ENCODE measurements at places on chromosomes 6 and 20.
A peak's percentile ranks its signal among the peaks of the same experiment; 100 is the strongest.

- no peak for DNase-seq
Observed at GRCh38 chr6:111918825-111919224, 45.6 kb upstream of the FYN start.

DNA sequence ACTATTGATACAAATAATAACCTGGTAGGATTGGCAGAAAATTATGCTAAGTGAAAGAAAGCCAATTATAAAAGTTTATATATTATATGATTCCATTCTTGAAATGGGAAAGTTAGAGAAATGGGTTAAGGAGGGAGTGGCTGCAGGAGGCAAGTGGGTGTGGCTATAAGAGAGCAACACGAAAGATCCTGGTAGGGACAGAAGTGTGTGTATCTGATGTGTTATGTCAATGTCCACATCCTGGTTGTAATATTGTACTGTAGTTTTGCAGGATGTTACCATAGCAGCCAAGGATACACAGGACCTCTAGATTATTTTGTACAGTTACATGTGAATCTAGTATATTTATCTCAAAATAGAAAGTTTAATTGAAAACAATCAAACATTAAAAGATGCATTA is 46.8 kb downstream of the SNX5 start:
- no peak for DNase-seq

DNA sequence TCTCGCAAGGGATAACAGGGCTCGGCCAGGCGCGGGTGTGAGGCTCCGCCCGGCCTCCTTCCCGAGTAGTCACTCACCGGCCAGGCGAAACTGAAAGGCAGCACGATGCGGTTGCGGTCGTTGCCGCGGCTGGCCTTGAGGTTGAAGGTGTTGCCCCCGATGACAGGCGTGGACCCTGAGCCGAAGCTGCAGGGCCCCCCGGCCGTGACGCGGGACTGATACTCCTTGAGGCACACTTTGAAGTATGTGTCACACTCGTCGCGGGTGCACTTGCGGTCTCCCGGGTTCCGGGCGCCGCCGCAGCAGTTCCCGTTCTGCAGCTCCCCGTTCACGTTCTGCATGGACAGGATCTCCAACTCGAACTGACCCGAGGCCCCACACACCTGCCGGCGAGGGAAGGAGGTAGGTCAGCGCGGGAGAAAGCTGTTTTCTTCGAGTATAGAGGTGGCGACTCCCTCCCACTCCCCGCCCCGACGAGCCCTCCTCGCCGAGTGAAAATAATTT is 1.1 kb downstream of the JAG1 start:
- DNase-seq, result peak; percentile 4

GRCh38 chr20:56628015-56628872 is 862 bp upstream of the TFAP2C start:
- no peak for DNase-seq

DNA sequence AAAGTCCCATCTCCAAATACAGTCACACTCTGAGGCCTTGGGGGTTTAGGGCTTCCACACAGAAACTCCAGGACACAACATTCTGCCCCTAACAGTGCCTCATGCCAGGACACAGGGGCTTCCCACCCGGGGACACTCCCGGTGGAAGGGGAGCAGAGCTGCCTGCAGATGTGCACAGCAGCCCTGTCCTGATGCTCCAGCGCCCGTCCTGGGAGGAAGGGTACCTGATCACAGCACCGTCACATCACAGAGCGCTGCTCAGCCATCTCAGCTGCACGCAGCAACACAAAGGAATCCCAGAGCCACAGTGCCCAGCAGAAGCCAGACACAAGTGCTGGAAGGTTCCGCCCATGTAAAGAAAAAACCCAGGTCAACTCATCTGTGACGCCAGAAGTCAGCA is 156.7 kb downstream of the TAF4 start:
- DNase-seq, result no peak

DNA sequence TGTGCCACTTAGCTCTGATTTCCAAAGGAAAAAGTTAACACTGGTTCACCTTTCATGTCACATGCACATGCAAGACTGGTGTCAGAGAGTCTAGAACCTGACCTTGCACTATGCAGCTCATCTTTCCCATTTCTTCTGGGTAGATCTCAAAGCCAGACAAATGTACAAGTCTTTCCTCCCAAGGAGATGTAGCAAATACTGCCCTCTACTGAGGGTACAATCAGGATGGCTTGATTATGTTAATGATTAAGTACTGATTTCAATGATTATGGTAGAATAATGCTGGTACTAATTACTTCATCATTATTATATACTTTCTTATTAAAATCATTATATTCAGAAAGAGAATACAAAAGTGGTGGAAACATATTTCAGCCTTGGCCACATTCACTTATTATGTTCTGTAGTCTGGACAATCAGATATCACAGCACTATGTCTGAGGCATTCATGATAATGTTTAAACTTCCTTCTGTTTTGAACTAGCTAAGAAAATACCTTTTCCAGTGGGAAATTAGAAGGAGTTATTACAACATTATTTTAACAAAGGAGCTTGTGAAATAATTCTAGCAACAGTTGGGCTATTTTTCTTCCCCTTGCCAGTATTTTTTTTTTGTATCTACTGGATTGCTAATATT is 68.5 kb upstream of the FOXO3 start:
- no peak for DNase-seq

DNA sequence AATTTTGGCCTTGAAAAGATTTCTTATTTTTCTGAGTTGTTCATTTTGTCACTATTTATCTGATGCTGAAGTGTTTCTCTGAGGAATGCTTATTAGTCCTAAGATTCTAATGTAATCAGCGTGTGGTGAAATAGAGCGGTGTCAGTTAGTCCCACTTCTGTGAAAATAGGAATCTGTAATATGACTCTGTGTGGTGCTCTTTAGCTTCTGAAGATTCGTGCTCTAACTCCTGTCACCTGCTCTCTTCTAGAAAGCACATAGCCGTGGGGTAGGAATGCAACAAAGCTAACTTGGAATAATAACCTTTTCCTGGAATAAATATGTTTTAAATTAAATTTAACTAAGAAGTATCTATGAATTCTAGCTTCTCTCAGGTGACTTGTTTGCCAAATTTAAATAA is 90.4 kb downstream of the BCKDHB start:
- DNase-seq, result no peak

GRCh38 chr6:4935486-4935885 is 68.4 kb downstream of the RPP40 start:
- no peak for DNase-seq

- no peak for DNase-seq
Observed at GRCh38 chr6:90183587-90184333, 112.9 kb downstream of the BACH2 start.
